T-helper 1 cell (primary cell): ENCODE measurements at places on chromosomes 1 and 21.

DNA sequence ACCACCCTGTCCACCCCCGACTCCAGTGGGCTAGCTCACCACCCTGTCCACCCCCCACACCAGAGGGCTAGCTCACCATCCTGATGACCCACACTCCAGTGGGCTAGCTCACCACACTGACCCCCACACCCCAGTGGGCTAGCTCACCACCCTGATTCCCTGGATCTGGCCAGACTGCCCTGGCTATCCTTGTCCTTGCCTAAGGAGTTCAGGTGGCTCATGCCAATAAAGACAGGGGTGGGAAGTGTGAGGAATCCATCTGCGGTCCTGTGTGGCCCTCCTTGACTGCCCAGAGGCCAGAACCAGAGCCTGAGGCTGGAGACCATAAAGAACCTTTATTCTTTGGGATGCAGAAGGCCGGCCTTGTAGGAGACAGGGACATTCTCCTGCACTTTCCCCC is 3.6 kb downstream of the PADI1 start:
- no peak for DNase-seq

DNA sequence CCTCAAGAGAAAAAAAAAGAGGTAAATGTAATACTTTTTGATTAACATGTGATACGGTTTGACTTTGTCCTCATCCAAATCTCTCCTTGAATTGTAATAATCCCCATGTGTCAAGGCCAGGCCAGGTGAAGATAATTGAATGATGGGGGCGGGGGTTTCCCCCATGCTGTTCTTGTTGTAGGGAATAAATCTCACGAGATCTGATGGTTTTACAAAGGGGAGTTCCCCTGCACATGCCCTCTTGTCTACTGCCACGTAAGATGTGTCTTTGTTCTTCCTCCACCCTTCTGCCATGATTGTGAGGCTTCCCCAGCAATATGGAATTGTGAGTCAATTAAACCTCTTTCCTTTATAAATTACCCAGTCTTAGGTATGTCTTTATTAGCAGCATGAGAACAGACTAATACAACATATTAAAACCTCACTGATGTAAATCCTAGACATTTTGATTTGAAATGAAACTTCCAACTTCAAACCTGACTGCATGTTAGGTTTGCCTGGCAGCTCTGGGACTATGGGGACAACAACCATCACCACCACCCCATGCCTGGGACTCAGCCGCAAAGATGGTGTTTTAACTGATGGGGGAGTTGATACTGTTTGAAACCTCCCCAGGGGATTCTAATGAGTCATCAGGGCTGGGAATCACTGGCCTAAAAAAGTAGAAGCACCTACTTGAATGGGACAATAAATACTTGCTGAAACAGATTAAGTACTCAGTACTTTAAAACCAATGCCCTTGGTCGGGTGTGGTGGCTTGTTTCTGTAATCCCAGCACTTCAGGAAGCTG is 32.8 kb upstream of the BACH1 start:
- no peak for DNase-seq

- DNase-seq, result no peak
Observed at GRCh38 chr1:68490046-68490651, 6.7 kb downstream of the DEPDC1 start.

GRCh38 chr1:91501971-91502671 is 1.5 kb downstream of the CDC7 start:
- no peak for DNase-seq

DNA sequence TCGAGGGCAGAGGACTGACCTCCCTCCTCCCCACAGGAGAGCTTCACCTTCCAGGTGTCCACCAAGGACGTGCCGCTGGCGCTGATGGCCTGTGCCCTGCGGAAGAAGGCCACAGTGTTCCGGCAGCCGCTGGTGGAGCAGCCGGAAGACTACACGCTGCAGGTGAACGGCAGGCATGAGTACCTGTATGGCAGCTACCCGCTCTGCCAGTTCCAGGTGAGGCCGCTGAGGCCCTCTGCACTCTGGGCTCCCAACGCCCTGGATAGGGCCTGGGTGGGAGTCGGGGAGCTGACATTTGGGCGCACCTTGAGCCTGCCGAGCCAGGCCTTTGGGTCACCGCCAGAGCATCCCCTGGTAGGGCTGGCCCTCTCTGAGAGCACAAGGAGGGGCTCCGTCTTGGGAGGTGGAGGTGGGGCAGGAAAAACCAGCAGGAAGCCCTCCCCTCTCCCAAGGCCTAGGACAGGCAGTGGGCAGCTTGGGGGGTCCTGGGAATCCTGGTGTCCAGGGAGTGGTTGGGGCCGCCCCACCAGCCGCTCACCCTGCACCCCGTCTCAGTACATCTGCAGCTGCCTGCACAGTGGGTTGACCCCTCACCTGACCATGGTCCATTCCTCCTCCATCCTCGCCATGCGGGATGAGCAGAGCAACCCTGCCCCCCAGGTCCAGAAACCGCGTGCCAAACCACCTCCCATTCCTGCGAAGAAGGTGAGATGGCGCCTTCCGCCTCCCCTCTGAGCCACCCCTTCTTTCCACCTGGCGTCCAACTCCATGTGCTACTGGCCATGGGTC is 65.1 kb downstream of the PIK3CD start:
- DNase-seq, result no peak

DNA sequence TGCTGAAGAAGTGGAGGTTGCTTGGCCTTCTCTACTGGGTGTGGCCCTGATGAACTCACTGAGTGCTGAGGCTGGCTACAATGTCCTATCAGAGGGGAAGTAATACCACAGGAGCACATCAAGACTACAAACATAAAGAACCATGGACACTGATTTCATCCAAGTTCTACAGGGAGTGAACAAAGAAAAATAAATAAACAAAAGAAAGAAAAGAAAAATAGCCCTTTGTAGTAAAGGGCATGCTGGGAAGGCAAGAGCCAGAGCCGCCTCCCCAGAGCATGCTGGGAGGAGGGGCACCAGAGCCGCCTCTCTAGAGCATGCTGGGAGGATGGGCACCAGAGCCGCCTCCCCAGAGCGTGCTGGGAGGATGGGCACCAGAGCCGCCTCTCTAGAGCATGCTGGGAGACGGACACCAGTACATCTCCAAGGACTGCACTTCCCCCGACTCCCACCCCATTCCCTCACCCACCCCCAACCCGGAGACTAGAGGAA is 65.9 kb downstream of the LAMC2 start:
- DNase-seq, result no peak

DNA sequence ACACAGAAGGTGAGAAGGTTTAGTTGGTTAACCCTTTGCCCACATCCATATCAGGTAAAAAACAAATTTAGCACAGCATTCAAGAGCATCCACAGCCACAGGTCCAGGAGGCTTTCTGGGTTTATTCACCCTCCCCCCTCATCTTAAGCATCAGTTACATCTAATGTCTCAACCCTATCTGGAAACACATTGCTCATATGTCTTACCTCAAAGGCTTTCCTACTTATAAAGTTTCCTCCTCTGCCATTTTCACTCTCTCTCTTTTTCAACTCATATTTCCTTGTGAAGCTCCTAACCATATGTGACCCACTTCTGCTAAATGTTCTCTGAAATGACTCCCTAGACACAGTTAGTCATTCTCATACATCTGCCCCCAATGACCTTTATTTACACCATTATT is 47.9 kb upstream of the RUNX1 start:
- DNase-seq, result no peak

- DNase-seq, result no peak
Observed at GRCh38 chr1:194723067-194723466, 1536.7 kb upstream of the B3GALT2 start.

DNA sequence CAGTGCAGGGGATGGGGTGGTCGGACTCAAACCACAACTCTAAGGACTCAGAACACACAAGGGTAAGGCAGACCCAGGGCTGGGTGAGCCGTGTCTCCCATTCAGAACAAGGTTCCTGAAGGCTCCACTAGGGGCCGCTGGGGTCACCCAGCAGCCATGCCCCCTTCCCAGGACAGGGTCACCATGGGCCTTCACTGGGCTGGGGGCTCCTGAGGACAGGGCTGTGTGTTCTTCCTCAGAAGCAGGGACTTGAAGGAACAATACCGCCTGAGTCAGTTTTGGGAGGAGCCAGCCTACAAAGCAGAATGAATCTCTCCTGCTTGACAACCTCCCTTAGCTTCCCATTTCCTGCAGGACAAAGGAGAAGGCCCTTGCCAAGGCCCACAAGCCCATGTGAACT is 15.4 kb downstream of the RIMS3 start:
- no peak for DNase-seq

DNA sequence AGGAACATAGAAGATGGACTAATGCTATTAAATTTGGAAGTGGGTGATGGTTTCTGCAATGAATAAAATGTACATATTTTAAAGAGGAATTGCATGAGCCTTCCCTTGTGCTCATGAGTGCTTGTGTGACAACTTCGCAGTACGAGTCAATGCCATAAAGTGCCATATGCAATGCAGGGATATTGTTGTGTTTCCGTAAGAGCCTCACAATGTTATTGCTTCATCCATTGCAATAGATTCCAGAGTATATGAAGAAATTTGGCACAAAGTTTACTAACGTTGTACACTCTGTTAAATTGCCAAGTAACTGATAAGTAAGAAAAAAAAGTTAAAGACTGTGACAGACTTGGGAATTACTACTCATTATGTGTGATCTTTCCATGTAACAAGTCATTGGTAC is 22.3 kb downstream of the BTG3 start:
- DNase-seq, result no peak

GRCh38 chr1:9010781-9011323 is 15.4 kb downstream of the SLC2A7 start:
- no peak for DNase-seq

- DNase-seq, result no peak
Observed at GRCh38 chr21:42051788-42052187, 19.3 kb upstream of the UMODL1 start.

- DNase-seq, result no peak
Observed at GRCh38 chr21:44375281-44375651, 21.8 kb downstream of the TRPM2 start.

- peak; percentile 16 for DNase-seq
Observed at GRCh38 chr1:180168786-180169639, 14.3 kb downstream of the QSOX1 start.

- DNase-seq, result no peak
Observed at GRCh38 chr21:40016667-40017066, 149.4 kb downstream of the PCP4 start.

DNA sequence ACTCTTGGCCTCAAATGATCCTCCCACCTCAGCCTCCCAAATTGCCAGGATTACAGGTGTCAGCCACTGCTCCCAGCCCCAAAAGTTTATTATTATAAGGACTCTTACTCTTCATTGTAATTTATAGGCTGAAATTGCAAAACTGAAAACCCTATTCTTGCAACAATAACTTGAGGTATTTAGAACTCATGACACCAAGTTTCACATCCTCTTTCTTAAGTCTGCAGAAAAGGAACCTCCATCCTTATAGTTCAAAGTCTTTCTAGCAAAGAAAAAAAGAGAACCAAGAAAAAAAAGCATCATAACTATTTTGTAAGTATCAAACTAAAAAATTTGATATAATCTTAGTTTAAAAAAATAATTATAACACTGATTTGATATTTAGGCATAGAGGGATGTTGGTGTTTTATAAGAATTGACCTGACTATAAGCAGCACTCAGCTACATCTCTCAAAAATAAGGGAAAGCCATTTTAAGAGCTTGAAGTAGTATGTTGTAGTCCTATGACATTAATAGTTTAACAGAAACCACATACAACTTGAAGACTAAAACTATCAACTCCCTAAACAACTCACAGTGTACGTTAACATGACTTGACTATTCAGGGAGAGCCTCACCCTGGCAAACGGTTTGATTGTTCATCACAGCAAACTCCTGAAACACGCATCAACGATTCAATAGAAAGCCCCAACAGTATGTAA is 122.4 kb downstream of the AKT3 start:
- no peak for DNase-seq

DNA sequence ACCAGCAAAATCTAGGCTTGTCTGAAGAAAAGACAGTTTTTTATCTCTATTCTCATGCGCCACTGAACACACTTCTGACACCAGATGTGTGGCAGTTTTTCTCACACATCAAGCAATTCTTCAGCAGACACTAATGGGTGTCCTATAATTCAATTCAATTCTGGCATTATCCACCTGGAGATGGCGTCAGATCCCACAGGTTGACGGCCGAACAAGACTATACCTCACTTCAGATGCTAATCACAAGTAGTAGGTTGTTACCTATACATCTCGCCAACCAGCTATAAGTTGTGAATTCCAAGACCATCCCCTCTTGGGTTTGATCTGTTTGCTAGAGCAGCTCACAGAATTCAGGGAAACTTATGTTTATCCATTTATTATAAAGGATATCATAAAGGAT is 89.9 kb upstream of the ARTN start:
- no peak for DNase-seq

- DNase-seq, result no peak
Observed at GRCh38 chr21:31520561-31521098, 138.9 kb upstream of the SOD1 start.

- no peak for DNase-seq
Observed at GRCh38 chr1:229326601-229327000, 16.2 kb downstream of the CCSAP start.

GRCh38 chr21:35682904-35683549 is 377.3 kb downstream of the SETD4 start:
- DNase-seq, result no peak

GRCh38 chr1:1001057-1001783 is 1.3 kb upstream of the HES4 start:
- DNase-seq, result no peak

DNA sequence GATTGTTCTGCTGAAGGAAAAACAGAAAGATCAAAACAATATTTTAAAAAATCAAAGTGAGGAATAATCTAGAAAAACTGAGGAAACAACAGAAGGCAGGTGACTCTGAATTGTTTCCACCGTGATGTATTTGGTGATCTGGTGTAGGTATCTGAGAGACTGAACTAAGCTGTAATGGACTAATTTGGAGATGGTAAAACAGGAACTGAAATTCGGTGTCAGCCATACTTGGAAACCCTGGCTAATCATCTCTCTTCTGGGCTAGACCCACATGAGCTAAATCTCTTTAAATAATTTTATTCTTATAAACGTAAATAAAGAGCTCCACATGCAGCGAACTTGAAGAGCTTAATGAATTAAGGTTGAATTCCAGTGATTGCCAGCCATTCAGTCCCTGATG is 1226.1 kb downstream of the NCAM2 start:
- DNase-seq, result no peak
